ENCODE measurements at places on chromosomes 4 and X. TPM values are rescaled to one million over a fixed set of nuclear protein-coding genes. Genes with fewer than 3 reads are reported as not detected.

Gene SCML2
- polyA plus RNA-seq = not detected

GRCh38 chrX:66635360-66635759 lies 3.5 kb downstream of the EDA2R start:
- peaks cover 3% of the 10 kb centered on the region for H3K27me3 ChIP-seq
- H3K4me1 ChIP-seq = peaks cover 6% of the 10 kb centered on the region
- H3K36me3 ChIP-seq = no peaks in the 10 kb centered on the region
- H3K27ac ChIP-seq = no peak overlapping the region

- H3K4me1 ChIP-seq = peaks cover 20% of the 10 kb centered on the region
- H3K4me3 ChIP-seq = no peak overlapping the region
- no peak overlapping the region for H3K27ac ChIP-seq
- peak; percentile 23 for DNase-seq
Measured at GRCh38 chrX:115894087-115894486, 276.5 kb upstream of the AGTR2 start.

Gene XPNPEP2
- polyA plus RNA-seq = 2.7 TPM

Gene CPZ
- polyA plus RNA-seq = not detected

Gene ASB12
- polyA plus RNA-seq = not detected

GRCh38 chr4:127771535-127772275 lies 10.4 kb upstream of the HSPA4L start:
- H3K4me3 ChIP-seq = no peak overlapping the region
- H3K27me3 ChIP-seq = no peaks in the 10 kb centered on the region
- no peak overlapping the region for H3K27ac ChIP-seq
- no peaks in the 10 kb centered on the region for H3K4me1 ChIP-seq
- DNase-seq = no peak

- peak overlapping the region; percentile 13 for H3K27ac ChIP-seq
- peaks cover 59% of the 10 kb centered on the region for H3K4me1 ChIP-seq
- H3K36me3 ChIP-seq = no peaks in the 10 kb centered on the region
- no peak for DNase-seq
- H3K27me3 ChIP-seq = peaks cover 6% of the 10 kb centered on the region
Measured at GRCh38 chrX:19630776-19631707, 115.7 kb upstream of the MAP3K15 start.

GRCh38 chr4:177809791-177810190 lies 367.6 kb upstream of the AGA start:
- no peak for DNase-seq
- peaks cover 3% of the 10 kb centered on the region for H3K27me3 ChIP-seq
- H3K4me3 ChIP-seq = no peak overlapping the region
- no peak overlapping the region for H3K27ac ChIP-seq
- H3K4me1 ChIP-seq = no peaks in the 10 kb centered on the region
- no peaks in the 10 kb centered on the region for H3K36me3 ChIP-seq

GRCh38 chrX:134721766-134722532 lies 63.7 kb upstream of the PLAC1 start:
- no peak overlapping the region for H3K27ac ChIP-seq
- no peak overlapping the region for H3K4me3 ChIP-seq
- H3K36me3 ChIP-seq = no peaks in the 10 kb centered on the region

- no peaks in the 10 kb centered on the region for H3K36me3 ChIP-seq
- H3K4me3 ChIP-seq = peak overlapping the region; percentile 82
- H3K4me1 ChIP-seq = peaks cover 18% of the 10 kb centered on the region
- H3K27ac ChIP-seq = no peak overlapping the region
- H3K27me3 ChIP-seq = peaks cover 3% of the 10 kb centered on the region
- DNase-seq = peak; percentile 14
Measured at GRCh38 chrX:65821721-65822496, 154.5 kb downstream of the MSN start.

Gene ARMCX1
- polyA plus RNA-seq = 0.21 TPM

DNA sequence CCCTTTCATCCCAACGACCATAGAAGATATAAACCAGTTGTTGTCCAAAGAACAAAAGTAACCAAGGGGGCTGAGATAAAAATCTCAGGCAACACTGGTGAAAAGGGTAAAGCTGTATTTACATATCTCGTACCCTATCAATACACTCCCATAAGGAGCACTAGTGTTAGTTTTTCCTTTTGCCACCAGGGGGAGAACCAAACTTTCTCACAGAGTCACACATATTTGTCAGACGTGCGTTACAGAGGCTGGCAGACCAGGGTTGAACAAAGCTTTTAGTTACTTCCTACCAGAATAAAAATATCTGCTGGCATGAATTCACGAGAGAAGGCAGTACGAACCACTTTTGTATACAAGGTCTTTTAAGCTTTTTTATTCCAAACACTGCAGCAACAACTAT lies 88.3 kb downstream of the AMELX start:
- H3K4me3 ChIP-seq = no peak overlapping the region
- H3K27ac ChIP-seq = no peak overlapping the region
- H3K36me3 ChIP-seq = no peaks in the 10 kb centered on the region
- H3K27me3 ChIP-seq = no peaks in the 10 kb centered on the region

GRCh38 chr4:147923854-147924253 lies 192.0 kb downstream of the ARHGAP10 start:
- peaks cover 4% of the 10 kb centered on the region for H3K36me3 ChIP-seq
- no peaks in the 10 kb centered on the region for H3K4me1 ChIP-seq
- DNase-seq = no peak
- H3K27me3 ChIP-seq = no peaks in the 10 kb centered on the region
- H3K4me3 ChIP-seq = no peak overlapping the region

- peaks cover 11% of the 10 kb centered on the region for H3K36me3 ChIP-seq
- no peak overlapping the region for H3K27ac ChIP-seq
- no peak for DNase-seq
- H3K4me1 ChIP-seq = peaks cover 5% of the 10 kb centered on the region
- H3K27me3 ChIP-seq = peaks cover 7% of the 10 kb centered on the region
Measured at GRCh38 chr4:87239194-87239593, 18.8 kb upstream of the KLHL8 start.

Gene FMR1NB
- not detected for polyA plus RNA-seq

DNA sequence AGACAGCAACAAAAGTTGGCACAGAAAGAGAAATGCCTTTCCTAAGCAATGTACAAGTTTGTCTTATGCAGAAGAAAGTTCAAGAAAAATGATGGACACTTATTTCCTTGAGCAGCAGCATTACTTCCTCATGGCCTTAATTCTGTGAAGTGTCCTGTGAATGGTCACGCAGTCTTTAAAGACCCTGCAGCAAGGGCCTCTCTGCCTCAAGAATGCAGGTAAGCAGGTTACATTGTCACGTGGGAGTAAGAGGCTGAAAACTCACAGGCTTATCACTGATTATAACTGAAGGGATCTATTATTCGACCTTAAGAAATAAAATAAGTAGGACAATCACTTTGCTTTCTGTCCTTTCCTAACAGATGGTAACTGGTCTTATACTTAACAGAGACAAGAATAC lies 109.1 kb downstream of the ATP8A1 start:
- no peak overlapping the region for H3K27ac ChIP-seq
- no peaks in the 10 kb centered on the region for H3K4me1 ChIP-seq
- no peak overlapping the region for H3K4me3 ChIP-seq
